CD4-positive, CD25-positive, alpha-beta regulatory T cell (primary cell): ENCODE measurements at places on chromosomes 16 and 17. TPM values are rescaled to one million over a fixed set of nuclear protein-coding genes. Genes with fewer than 3 reads are reported as not detected.

- H3K27ac ChIP-seq = no peak overlapping the region
- no peaks in the 10 kb centered on the region for H3K36me3 ChIP-seq
- H3K27me3 ChIP-seq = peaks cover 2% of the 10 kb centered on the region
- no peaks in the 10 kb centered on the region for H3K4me1 ChIP-seq
Observed at GRCh38 chr16:89934611-89935553, 11.7 kb downstream of the TUBB3 start.

DNA sequence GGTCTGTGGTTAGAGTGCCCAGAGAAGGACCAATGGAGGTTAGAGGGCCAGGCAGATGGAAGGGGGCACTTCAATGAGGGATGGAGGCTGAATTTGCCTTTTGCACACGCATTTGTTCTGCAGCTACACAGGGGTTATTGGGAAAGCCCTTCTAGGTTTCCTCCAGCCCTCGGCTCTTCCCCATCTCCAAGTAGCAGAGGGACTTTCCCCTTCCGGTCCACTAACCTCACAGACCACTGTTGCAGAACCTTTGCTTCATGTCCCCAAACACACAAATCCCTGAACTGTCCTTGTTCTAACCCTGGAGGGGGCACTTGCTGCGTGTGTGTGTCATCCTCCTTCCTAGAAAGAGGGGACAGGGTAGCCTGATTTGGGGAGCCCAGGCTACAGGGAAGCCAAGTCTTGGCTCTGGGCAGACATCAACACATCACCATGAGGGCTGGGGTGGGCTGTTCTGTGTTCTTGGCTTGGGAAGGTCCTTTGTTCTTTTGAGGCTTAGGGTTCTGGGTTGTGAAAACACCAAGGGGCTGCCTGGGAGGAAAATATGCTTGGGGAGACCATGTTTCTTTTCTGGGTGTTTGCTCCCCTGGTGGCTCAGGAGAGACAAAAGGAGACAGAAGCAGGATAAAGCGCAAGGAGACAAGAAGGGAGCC, 7.3 kb upstream of the NR1D1 start:
- H3K4me3 ChIP-seq = peak overlapping the region; percentile 44
- no peaks in the 10 kb centered on the region for H3K36me3 ChIP-seq
- peak; percentile 21 for DNase-seq

GRCh38 chr16:4328046-4328781, 12.3 kb downstream of the GLIS2 start:
- H3K4me3 ChIP-seq = no peak overlapping the region
- peak; percentile 39 for DNase-seq
- H3K27me3 ChIP-seq = no peaks in the 10 kb centered on the region

DNA sequence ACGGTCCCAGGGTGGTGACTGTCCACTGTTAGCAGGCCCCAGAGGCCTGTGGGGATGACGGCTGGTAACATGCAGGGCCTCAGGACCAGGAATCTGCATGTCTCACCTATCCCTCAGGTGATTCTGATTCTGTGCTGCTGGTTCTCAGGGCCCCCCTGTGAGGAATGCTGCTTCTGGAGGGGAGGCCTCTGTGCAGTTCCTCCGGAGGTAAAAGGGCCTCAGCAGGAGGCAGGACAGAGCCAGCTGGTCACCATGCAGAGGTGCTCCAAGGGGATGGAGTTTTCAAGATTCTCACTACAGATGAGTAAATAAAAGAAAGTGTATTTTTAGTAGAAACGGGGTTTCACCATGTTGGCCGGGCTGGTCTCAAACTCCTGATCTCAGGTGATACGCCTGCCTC, 33.8 kb downstream of the CLEC16A start:
- no peak for DNase-seq
- peaks cover 16% of the 10 kb centered on the region for H3K4me1 ChIP-seq
- no peak overlapping the region for H3K27ac ChIP-seq
- no peak overlapping the region for H3K4me3 ChIP-seq
- H3K27me3 ChIP-seq = no peaks in the 10 kb centered on the region
- H3K36me3 ChIP-seq = peaks cover 35% of the 10 kb centered on the region

DNA sequence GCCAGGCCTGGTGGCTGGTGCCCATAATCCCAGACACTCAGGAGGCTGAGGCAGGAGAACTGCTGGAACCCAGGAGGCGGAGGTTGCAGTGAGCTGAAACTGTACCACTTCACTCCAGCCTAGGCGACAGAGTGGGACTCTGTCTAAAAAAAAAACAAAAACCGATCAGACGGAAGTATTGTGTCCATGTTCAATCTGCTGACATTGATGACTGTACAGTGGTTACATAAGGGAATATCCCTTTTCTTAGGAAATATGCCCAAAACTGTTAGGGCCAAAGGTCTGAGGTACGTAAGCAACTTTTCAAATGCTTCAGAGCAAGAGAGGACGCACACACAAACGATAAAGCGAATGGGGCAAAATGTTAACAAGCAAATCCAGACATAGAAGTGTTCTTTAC, 69.8 kb upstream of the DNAH17 start:
- H3K4me1 ChIP-seq = peaks cover 9% of the 10 kb centered on the region
- H3K27ac ChIP-seq = no peak overlapping the region
- H3K36me3 ChIP-seq = no peaks in the 10 kb centered on the region
- H3K4me3 ChIP-seq = no peak overlapping the region

DNA sequence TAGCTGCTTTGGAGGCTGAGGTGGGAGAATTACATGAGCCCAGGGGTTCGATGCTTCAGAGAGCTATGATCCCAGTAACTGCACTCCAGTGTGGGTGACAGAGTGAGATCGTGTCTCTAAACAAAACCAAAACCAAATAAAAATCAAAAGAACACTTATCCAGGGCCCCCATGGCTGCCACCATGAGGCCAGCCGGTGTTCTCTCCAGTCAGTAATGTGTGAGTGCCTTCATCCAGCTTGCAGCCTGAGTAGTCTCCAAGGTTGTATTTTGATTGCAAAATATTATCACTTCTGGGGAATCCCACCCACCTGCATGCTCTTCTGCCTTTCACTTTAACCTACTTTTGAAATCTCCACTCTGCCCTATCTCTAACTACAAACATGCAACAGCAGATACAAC, 221.0 kb upstream of the WSB1 start:
- no peaks in the 10 kb centered on the region for H3K4me1 ChIP-seq
- no peaks in the 10 kb centered on the region for H3K27me3 ChIP-seq
- H3K36me3 ChIP-seq = no peaks in the 10 kb centered on the region
- H3K4me3 ChIP-seq = no peak overlapping the region

- H3K27me3 ChIP-seq = no peaks in the 10 kb centered on the region
- no peaks in the 10 kb centered on the region for H3K36me3 ChIP-seq
- DNase-seq = no peak
- peak overlapping the region; percentile 95 for H3K4me3 ChIP-seq
- H3K27ac ChIP-seq = peak overlapping the region; percentile 92
- peaks cover 68% of the 10 kb centered on the region for H3K4me1 ChIP-seq
Observed at GRCh38 chr16:15951852-15952251, 2.4 kb downstream of the ABCC1 start.

GRCh38 chr16:89693289-89693731, 6.8 kb downstream of the CDK10 start:
- no peak for DNase-seq
- no peak overlapping the region for H3K27ac ChIP-seq
- H3K27me3 ChIP-seq = no peaks in the 10 kb centered on the region

GRCh38 chr16:66387817-66388332, 21.4 kb downstream of the CDH5 start:
- H3K36me3 ChIP-seq = no peaks in the 10 kb centered on the region
- DNase-seq = no peak
- no peaks in the 10 kb centered on the region for H3K4me1 ChIP-seq
- no peak overlapping the region for H3K27ac ChIP-seq
- H3K4me3 ChIP-seq = no peak overlapping the region
- H3K27me3 ChIP-seq = no peaks in the 10 kb centered on the region

DNA sequence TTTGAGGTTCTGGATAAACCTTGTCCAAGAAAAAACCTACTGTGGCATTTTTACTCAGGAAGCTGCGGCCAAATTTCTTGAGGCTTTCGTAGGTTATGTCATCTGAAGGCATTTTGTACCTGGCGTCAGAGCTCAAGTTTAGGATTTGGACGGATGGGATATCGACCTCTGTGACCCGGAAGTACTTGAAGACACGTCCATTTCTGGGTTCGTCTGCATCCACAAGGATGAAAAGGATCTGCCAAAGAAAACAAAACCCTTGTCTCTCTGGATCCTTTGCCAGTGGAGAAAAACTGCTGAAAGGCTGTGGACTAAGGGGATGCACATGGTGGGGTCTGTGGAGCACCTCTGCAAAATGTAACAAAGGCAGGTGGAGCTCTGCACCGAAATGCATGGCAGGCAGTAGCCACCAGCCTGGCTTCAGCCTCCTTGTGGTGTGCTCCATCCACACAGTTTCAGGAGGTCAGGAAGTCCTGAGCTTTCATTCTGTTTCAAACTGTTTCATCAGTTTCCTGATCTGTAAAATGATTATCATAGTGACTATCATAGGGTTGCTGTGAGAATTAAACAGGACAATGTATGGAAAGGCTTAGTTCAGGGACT, 17.0 kb upstream of the UMOD start:
- H3K4me1 ChIP-seq = no peaks in the 10 kb centered on the region
- H3K36me3 ChIP-seq = no peaks in the 10 kb centered on the region
- H3K27me3 ChIP-seq = no peaks in the 10 kb centered on the region

DNA sequence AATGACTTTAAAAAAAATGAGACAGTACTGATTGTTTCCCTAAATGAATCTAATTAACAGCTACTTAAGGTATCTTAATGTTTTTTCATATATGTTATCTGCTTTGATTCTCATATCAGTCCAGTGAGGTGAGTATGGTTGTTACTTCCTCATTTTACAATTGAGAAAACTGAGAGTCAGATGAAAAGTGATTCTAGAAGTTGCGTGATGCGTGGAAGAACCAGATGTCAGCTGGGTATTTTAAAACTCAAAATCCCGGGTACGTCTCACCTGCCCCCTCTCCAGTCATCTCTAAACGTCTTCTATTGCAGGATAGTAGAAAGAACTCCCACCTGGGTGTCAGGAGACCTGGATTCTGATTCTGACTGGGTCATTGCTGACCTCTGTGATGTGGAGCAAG, 89.2 kb downstream of the MAP2K6 start:
- no peak overlapping the region for H3K27ac ChIP-seq
- peaks cover 7% of the 10 kb centered on the region for H3K36me3 ChIP-seq
- no peaks in the 10 kb centered on the region for H3K4me1 ChIP-seq
- DNase-seq = no peak
- no peaks in the 10 kb centered on the region for H3K27me3 ChIP-seq

DNA sequence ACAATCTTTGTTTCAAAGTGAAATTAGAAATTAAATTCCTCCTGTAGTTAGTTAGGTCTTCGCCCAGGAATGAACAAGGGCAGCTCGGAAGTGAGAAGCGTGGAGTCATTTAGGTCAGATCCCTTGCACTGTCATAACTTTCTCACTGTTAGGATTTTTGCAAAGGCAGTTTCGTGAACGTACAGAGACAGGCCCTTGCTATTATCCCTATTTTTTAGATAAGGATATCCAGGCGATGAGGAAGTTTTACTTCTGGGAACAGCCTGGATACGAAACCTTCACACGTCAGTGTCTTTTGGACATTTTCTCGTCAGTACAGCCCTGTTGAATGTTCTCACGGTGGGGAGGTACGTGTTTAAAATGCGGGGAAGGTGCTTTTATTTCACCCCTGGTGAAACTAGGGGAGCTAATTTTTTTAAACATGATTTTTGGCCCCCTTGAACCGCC, 318 bp upstream of the RBL2 start:
- no peak for DNase-seq
- H3K27me3 ChIP-seq = no peaks in the 10 kb centered on the region
- H3K27ac ChIP-seq = peak overlapping the region; percentile 96
- H3K36me3 ChIP-seq = peaks cover 2% of the 10 kb centered on the region

- DNase-seq = peak; percentile 64
- no peaks in the 10 kb centered on the region for H3K36me3 ChIP-seq
- H3K27ac ChIP-seq = no peak overlapping the region
- peaks cover 11% of the 10 kb centered on the region for H3K4me1 ChIP-seq
- no peaks in the 10 kb centered on the region for H3K27me3 ChIP-seq
Observed at GRCh38 chr17:41322094-41322902, 6.8 kb upstream of the KRTAP17-1 start.

- no peak for DNase-seq
- H3K4me3 ChIP-seq = no peak overlapping the region
- H3K36me3 ChIP-seq = peaks cover 7% of the 10 kb centered on the region
- no peaks in the 10 kb centered on the region for H3K27me3 ChIP-seq
Observed at GRCh38 chr17:60231234-60231633, 81.5 kb downstream of the CA4 start.

- H3K27me3 ChIP-seq = no peaks in the 10 kb centered on the region
- DNase-seq = no peak
- H3K36me3 ChIP-seq = no peaks in the 10 kb centered on the region
Observed at GRCh38 chr16:25041471-25041870, 26.3 kb upstream of the ARHGAP17 start.

DNA sequence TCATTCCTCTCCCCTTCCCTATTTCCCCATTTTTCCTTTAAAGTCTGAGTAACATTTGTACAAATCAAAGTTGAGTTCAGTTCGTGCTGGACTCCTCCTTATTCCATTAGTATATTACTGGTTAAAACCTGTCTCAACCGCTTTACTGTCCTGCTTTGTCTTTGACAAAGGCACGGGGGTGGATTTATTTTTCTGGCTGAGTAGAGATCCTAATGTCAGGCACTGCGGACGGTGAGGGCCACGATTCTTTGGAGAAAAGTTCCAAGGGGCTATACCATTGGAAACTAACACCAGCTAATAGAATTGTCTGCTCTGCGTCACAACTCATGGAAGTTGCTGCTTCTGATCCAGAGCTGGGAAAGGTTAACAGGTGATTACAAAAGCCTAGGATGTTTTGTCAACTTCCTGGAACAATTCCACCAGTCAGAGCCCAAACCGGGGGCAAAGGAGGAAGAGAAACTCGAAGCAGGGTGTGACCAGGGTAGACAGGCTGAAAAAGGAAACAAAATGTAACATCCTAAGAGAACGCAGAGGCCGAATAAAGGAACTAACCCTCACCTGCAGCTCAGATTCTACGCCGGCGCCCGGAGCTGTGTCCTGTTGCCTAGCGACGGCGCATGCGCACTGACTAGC, 12.4 kb downstream of the TAT start:
- peaks cover 13% of the 10 kb centered on the region for H3K4me1 ChIP-seq
- no peaks in the 10 kb centered on the region for H3K36me3 ChIP-seq
- DNase-seq = no peak
- peak overlapping the region; percentile 82 for H3K27ac ChIP-seq

DNA sequence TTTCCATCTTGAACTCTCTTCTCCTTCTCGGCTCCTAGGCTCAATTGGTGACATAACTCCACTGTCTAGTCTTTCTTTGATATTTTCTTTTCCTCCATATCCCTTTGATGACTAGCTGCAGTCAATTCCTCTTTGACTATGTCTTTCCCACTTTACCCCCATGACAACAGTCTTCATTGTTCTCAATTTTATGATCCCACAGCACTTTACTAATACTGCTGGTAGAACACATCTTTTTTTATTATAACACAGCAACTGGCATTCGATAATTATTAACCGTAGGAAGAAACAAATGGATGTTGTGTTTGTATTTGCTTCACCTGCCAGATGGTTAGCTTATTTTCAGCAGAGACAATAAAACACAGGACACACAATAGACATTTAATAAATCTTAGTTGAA, 1.3 kb downstream of the KRTAP3-3 start:
- H3K27ac ChIP-seq = no peak overlapping the region
- no peak for DNase-seq
- H3K4me3 ChIP-seq = no peak overlapping the region
- no peaks in the 10 kb centered on the region for H3K36me3 ChIP-seq

The TMC5 gene
- not detected for total RNA-seq

The KLHL10 gene
- not detected for total RNA-seq

The GLP2R gene
- not detected for total RNA-seq
